HCT116 (cell line): ENCODE measurements at places on chromosomes 3 and 15. TPM values are rescaled to one million over a fixed set of nuclear protein-coding genes. Genes with fewer than 3 reads are reported as not detected.

The C3orf33 gene
- total RNA-seq: 4.7 TPM

GRCh38 chr3:109853077-109853731 lies 515.9 kb upstream of the DPPA4 start:
- no peak overlapping the region for H3K27ac ChIP-seq
- no peaks in the 10 kb centered on the region for H3K27me3 ChIP-seq
- H3K36me3 ChIP-seq: no peaks in the 10 kb centered on the region; the same call in 1 of the 2 replicates
- no peak for DNase-seq
- H3K4me3 ChIP-seq: no peak overlapping the region

DNA sequence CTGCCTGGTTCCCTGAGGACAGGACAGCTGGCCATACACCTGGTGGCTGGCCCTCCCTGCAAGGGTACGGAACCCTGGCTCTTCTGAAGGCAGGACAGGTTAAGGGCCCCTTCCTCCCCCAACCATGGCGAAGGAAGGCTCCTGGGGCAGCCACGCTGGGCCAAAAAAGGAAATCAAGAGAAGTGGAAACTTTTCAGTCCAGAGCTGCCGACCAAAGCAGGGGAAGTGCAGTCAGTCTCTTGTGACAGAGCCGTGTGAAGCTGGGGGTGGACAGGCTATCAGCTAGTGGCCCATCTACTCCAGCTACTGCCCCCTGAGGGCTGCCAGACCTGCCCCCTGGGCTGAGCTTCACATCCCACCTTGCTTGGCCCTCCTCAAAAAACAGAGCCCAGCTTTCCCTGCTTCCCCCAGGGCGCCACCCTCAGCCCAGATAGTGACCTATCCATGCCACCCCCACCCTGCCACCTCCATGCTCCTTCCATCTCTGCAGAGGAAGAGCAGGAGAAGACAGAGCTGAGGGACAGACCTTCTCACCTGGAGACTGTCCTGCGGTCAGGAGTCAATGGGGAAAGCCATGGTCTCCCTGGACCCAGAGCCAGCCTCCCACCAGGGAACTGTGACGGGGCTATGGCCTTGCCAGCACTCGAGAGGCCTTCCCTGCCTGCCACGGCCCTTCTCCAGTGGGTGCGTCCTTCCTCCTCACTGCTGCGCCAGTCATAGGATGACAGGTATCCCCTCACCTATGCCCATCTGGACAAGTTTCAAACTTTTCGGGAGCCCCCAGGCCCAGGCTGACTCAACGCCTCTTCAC lies 4.6 kb downstream of the SEMA7A start:
- DNase-seq: no peak
- H3K27ac ChIP-seq: peak overlapping the region; percentile 1; the same call in 1 of the 2 replicates
- H3K36me3 ChIP-seq: no peaks in the 10 kb centered on the region
- peaks cover 89% of the 10 kb centered on the region for H3K4me1 ChIP-seq
- H3K4me3 ChIP-seq: no peak overlapping the region

The SLC15A2 gene
- 0.96 TPM for total RNA-seq

The SEMA3G gene
- 4.2 TPM for total RNA-seq

The CHRD gene
- total RNA-seq: 8.0 TPM

DNA sequence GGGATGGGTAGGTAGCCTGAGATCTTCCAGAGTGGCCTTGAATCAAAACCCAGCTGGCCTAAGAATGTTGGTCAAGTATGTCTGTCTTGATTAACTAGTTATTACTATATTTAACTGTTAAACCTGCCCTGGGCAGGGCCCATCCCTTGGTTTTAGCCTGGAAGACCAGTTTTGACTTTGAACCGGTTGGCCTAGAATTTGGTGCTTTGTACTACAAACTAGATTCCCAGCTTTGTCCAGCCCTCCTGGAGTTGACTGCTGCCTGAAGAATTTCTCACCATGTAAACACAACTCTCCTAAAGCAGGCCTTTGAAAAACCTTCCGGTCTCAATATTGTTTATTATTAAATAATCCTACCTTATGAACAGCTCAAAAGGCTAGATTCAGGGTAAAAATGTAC lies 16.0 kb downstream of the C15orf62 start:
- H3K27me3 ChIP-seq: no peaks in the 10 kb centered on the region
- no peak for DNase-seq
- no peak overlapping the region for H3K4me3 ChIP-seq
- H3K27ac ChIP-seq: no peak overlapping the region; the same call in 1 of the 2 replicates
- H3K36me3 ChIP-seq: no peaks in the 10 kb centered on the region

GRCh38 chr15:49468481-49468839 lies 45.4 kb downstream of the FGF7 start:
- no peak overlapping the region for H3K4me3 ChIP-seq
- no peaks in the 10 kb centered on the region for H3K36me3 ChIP-seq
- no peaks in the 10 kb centered on the region for H3K4me1 ChIP-seq
- H3K27me3 ChIP-seq: no peaks in the 10 kb centered on the region
- no peak overlapping the region for H3K27ac ChIP-seq
- no peak for DNase-seq

- H3K27me3 ChIP-seq: no peaks in the 10 kb centered on the region
- no peaks in the 10 kb centered on the region for H3K36me3 ChIP-seq
- no peak overlapping the region for H3K4me3 ChIP-seq
- no peak for DNase-seq
Measured at GRCh38 chr15:78321041-78321570, 19.0 kb upstream of the CRABP1 start.

DNA sequence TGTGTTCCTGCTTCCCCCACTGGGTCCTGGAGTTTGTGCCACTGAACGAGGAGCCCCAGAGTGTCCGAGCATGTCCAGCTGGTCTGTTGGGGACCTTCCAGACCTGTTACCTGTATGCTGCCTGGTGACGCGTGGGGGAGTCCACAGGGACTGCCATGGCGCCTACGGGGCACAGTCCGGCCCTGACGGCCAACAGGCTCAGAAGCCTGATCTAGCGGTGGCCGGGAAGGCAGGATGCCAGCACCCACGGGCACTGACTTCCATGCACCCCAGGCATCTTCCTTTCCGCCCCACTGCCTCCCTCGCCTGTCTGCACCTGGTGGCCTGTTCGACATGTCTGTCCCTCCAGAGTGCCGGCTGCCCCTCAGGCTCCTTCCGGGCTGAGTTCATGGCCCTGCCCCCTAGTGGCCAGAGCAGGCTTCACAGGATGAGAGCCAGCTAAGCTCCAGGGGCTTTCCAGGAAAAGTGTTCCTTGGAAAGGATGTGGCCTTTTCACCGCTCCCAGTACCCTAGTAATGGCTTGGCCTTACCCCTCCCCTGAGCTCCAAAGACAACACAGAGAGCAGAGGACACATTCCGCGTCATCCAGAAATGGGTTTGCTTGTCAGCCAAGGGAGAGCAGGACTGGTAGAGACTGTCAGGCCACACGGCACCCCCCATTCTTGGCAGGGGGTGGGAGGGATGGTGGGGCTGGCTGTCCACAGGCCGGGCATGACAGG lies 35.7 kb downstream of the NGRN start:
- DNase-seq: peak; percentile 47
- H3K27ac ChIP-seq: peak overlapping the region; percentile 5; the same call in 1 of the 2 replicates
- 0 out of 2 replicates have a peak overlapping the region, but pooled peaks have one; percentile 14 for H3K4me3 ChIP-seq
- H3K4me1 ChIP-seq: peaks cover 8% of the 10 kb centered on the region
- no peaks in the 10 kb centered on the region for H3K36me3 ChIP-seq
- H3K27me3 ChIP-seq: no peaks in the 10 kb centered on the region

GRCh38 chr15:38650936-38651327 lies 86.3 kb upstream of the RASGRP1 start:
- no peaks in the 10 kb centered on the region for H3K27me3 ChIP-seq
- no peak overlapping the region for H3K4me3 ChIP-seq
- H3K27ac ChIP-seq: no peak overlapping the region

The SERPINI2 gene
- 0.27 TPM for total RNA-seq

DNA sequence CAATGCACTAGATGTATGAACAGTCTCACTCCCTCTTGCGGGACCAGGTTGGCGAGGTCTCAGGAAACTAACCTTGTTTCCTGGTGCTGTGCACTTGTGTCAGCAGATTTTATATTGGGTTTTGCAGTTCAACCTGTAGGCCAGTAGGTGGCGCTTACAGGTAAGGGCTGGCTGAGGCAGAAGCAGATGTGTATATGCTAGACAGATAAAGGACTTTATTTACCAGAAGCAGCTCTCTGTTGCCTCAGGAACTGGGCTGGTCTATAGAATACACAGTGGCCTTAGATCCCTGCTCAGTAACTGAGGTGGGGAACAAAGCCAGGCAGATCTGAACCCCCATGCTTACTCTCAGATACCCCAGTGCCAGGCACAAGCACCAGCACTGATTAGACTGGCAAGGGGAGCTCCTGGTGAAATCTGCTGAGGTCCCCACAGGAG lies 296.8 kb downstream of the DOCK3 start:
- no peaks in the 10 kb centered on the region for H3K27me3 ChIP-seq
- peak; percentile 73 for DNase-seq
- no peak overlapping the region for H3K27ac ChIP-seq

DNA sequence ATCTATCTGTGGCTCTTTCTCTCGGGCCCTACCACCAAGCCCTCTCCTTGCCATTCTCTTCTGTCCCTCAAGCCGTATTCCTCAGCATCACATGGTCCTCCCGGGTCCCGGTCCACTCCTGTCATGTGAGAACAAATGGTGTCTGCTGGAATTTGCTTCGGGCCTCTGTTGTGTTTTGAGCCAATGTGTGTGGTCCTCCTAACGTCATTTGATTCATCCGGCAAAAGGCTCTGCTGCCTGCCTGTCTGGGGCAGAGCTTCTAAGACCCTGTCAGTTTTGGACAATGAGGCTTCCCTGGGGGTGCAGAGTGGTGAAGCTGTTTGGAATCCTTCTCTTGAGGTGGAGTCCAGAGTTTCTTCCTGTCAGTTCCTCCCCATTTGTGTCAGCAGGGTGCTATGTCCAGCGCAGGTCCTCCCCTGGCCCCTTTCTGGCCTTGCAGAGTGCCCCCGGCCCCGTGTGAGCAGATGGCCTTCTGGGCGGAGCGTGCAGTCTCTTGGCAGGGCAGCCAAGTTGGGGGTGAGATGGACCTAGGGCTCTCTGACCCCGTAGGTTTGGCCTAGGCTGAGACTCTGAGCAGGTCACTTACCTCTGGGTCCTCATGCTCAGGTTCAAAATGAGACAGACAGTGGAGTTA lies 93.6 kb downstream of the APBA2 start:
- H3K4me3 ChIP-seq: no peak overlapping the region
- H3K27me3 ChIP-seq: peaks cover 21% of the 10 kb centered on the region
- H3K4me1 ChIP-seq: no peaks in the 10 kb centered on the region; the same call in 1 of the 2 replicates
- H3K36me3 ChIP-seq: no peaks in the 10 kb centered on the region

GRCh38 chr15:94909510-94909909 lies 678.1 kb downstream of the MCTP2 start:
- H3K4me3 ChIP-seq: no peak overlapping the region
- H3K4me1 ChIP-seq: no peaks in the 10 kb centered on the region
- no peaks in the 10 kb centered on the region for H3K27me3 ChIP-seq

- H3K36me3 ChIP-seq: no peaks in the 10 kb centered on the region
- no peak for DNase-seq
- no peak overlapping the region for H3K4me3 ChIP-seq
Measured at GRCh38 chr3:140341203-140341602, 336.7 kb upstream of the TRIM42 start.

The BNC1 gene
- not detected for total RNA-seq

- no peak overlapping the region for H3K27ac ChIP-seq
- H3K36me3 ChIP-seq: no peaks in the 10 kb centered on the region
- DNase-seq: no peak
- no peaks in the 10 kb centered on the region for H3K4me1 ChIP-seq
- H3K27me3 ChIP-seq: no peaks in the 10 kb centered on the region
Measured at GRCh38 chr3:81339040-81339845, 422.2 kb downstream of the GBE1 start.

The ITPKA gene
- 10.8 TPM for total RNA-seq

GRCh38 chr3:178385280-178385952 lies 150.8 kb upstream of the KCNMB2 start:
- H3K4me1 ChIP-seq: no peaks in the 10 kb centered on the region
- H3K27ac ChIP-seq: no peak overlapping the region
- peak; percentile 3 for DNase-seq
- no peak overlapping the region for H3K4me3 ChIP-seq

The CRABP1 gene
- 0.47 TPM for total RNA-seq

The UBAP1L gene
- 4.0 TPM for total RNA-seq

The CCDC33 gene
- 0.15 TPM for total RNA-seq
